ENCODE measurements at places on chromosomes 4 and X.
A peak's percentile ranks its signal among the peaks of the same experiment; 100 is the strongest.

- DNase-seq = no peak
Observed at GRCh38 chr4:21885770-21886169, 62.8 kb downstream of the KCNIP4 start.

GRCh38 chr4:130689181-130689580 lies 1593.2 kb downstream of the C4orf33 start:
- no peak for DNase-seq

GRCh38 chr4:78777576-78777940 lies 1.4 kb downstream of the BMP2K start:
- no peak for DNase-seq

DNA sequence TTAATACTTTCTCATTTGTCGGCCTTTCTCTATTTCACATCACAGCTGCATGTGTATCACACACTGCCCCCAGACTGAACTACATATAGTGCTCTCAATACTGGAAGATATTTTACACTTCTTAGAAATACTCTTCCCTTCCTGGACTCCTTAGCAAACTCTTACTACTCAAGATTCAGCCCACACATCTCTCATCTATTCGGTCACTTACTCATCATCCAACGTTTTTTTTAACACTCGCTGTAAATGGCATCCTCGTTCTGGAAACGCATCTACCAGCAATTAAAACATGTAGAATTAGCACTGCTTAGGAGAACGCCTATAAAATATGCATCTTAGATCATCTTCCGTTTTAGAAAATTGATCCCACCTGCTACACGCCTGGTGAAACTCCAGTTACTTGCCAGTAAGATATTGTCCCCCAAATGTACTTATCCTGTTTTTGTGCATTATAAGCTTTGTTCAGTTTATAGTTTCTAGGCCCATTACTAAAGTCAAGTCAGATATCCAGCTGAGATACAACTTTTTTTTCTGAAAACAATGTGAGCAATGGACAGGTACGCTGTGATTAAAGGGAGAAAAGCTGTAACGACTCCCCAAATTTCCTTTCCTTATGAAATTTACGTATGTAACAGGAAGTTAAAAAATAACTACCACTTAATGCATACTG lies 1.0 kb downstream of the LRP2BP start:
- no peak for DNase-seq

- DNase-seq = no peak
Observed at GRCh38 chr4:175369087-175369486, 443.0 kb downstream of the GPM6A start.

DNA sequence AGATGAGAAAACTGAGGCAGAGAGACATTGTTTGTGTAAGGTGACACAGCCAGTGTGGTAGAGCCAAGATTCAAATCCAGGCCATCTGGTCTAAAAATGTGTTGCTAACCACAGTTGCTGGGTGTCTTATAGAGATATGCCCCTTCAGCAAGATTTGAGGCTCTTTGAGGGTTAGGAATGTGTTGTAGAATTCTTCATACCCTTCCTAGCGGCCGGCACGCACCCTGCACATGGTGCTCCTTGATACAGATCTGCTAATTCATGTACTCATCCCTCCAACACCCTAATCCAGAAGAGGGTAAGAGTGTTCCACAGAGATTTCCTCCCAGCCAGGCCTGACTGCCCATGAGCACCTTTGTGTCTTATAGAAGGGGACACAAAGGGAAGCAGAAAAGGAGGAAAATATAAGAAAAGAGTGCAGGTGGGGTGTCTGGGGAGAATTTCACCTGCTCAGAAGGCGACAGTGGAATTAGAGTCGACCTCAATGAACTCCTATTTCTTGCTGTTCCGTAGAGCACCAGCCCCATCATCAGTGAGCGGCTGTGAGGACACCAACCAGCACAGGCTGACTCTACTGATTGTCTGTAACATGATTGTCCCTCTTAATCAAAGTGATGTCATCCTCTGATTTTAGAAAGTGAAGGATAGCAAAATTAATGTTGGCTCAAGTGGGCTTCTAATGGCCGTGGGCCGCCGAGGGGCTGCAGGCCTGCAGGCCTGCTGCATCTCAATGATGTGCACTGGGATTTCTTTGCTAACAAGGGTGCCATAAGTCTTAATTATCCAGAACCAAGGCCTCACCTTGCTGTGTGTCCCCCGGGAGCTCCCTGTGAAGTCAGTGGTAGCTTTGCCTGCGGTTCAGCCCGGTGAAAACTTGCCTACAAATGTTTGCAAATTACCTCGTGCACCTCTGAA lies 24.2 kb upstream of the SMIM20 start:
- no peak for DNase-seq

DNA sequence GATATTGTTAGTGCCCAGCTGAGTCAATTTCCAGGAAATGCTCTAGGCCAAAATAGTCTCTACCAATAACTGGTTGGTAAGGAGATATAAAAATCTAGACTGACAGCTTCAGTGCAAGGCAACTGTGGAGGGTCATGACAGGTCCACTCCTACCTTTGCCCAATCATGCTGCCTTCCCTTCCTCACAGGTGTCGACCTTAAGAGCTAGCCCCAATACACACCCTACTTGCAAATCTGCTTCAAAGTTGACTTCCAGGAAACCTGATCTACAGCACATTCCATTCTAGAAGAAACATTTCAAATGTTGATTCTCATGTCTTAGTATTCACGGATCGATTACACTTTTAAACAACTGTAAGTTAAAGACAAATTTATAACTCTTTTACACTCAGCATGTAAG lies 1455.5 kb downstream of the TECRL start:
- no peak for DNase-seq

DNA sequence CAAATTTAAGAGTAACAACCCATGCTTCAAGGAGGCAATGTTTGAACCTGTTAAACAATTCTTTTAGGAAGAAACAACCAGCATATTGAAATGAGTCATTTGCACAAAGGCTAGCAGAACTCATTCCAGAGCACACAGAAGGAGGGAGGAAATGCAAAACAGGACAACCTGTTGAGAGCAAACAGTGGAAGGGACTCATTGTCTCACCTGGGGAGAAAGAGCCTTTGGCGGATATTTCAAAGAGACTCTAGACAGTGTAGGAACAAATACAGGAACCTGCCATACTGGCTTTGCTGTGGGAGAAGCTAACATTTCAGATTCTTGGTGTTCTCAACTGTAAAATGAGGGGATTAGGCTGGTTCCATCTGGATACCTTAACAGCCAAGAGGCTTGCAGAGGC lies 14.8 kb upstream of the RASGEF1B start:
- DNase-seq = peak; percentile 76

DNA sequence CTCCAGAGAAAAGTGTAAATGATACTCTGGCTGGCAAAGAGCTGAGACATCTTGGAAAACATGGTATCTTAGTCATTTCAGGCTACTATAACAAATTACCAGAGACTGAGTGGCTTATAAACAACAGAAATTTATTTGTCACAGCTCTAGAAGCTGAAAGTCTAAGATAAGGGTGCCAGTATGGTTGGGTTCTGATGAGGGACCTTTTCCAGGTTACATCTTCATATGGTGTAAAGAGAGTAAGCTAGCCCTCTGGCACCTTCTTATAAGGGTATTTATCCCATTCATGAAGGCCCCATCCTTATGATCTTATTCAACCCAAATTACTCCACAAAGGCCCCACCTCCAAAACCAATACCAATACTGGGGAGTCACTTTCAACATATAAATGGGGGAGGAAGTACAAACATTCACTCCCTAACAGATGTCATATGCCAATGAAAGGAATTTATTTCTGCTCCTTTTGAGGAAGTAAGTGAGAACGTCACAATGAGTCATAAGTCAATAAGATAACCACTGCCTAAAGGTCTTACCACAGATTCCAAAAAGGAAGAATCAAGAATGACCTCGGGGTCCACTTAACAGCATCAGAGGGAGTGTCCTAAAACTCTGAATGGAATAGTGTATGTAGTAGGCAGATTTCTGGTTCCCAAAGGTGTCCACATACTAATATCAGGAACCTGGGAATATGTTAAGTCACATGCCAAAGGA lies 246.6 kb downstream of the OPHN1 start:
- DNase-seq = no peak

DNA sequence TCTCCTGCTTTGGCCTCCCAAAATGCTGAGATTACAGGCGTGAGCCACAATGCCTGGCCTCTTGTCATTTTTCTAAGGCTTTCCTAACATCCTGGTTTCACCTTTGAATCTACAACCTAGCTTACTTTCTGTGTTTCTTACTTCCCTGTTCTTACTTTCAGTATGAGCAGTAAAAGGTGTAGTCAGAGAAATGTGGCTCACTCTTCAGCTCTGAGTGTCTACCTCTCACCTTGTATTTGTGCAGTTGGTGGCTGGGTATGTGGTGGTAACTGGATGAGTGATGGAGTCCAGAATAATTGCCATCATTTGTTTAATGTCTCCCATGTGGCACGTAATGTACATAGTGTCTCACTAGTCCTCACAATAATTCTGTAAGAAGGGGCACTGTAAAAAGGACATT lies 19.1 kb upstream of the CXCL11 start:
- no peak for DNase-seq

- DNase-seq = no peak
Observed at GRCh38 chrX:79169484-79169883, 25.0 kb downstream of the GPR174 start.

DNA sequence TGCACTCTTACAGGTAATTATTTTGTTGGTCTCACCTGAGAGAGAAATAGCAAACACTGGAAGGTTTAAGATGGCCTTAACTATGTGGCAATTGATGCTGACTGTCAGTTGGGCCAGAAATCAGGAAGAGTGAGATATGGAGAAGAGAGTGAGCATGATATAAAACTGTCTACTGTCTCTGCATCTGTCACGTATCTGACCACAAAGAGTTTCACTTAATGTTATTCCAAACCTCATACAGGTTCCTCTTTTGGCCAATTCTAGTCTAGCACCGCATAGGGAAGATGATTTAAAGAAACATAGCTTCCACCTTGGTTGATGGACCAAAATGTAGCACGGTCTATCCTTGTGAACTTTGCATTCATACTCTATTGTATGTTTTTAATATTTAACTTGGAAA lies 381.0 kb upstream of the BOD1L1 start:
- DNase-seq = no peak

- no peak for DNase-seq
Observed at GRCh38 chrX:136814847-136815750, 34.4 kb upstream of the ARHGEF6 start.
